ENCODE measurements at places on chromosomes 7 and 10.

GRCh38 chr10:126216632-126216961, 171.7 kb downstream of the ADAM12 start:
- DNase-seq = no peak

- DNase-seq = peak; percentile 90
Measured at GRCh38 chr10:110305767-110306451, 1.2 kb upstream of the SMNDC1 start.

DNA sequence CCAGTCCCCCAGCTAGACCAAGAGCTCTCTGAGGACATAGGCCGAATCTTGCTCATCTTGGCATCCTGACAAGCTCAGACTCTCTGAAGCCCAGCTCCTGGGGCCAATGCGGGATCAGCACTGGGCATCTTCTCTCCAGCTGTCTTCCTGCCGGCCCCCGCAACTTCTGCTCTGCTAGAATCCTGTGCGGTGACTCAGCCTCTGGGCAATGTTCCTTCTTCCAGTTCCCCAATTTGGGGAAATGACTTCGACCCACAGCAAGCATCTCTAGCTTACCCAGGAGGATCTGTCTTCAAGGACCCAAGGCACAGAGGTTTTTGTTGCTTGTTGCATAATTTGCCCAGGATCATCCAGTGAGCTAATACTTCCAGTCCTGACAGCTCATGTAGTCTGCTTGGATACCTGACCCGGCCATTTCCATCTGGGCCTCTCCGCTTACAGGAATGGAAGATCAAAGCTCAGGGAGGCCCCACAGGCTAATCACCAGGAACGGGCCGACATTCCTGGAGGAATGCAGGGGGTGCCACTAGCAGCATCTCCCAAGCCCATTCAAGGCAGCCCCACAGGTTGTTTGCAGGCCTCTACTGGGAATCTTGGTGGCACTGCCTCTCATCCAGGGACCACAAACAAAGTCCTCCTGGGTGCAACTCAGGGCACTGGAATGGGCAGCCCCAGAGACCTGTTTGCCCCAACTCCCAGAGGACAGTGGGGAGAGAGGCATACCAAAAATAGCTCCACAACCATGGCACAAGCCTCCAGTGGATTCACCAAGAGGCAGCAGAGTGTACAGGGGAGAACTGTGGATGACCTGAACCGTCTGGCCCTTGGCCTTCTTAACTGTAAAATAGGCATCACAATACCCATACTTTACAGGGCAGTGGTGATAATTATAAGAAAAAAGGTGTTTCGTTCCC, 151.9 kb downstream of the NEURL1 start:
- peak; percentile 71 for DNase-seq

DNA sequence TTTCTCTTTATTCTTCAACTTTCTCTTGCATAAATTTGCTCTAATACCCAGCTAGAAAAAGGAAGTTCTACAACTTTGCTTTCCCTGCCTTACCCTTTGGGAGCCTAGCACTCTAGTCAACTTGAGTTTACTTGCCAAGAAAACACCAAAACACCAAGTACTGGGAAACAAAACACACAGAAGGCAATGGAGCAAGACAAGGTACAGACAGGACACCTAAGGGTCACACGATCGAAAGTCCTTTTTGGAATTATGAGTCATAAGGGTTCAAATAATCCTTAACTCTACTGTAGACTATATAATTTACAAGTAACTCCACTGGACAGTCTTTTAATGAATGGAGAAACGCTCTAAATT, 42.6 kb upstream of the ANAPC16 start:
- no peak for DNase-seq

All from astrocyte of the hippocampus (primary cell).